ENCODE measurements at places on chromosomes 6 and 20. TPM values are rescaled to one million over a fixed set of nuclear protein-coding genes. Genes with fewer than 3 reads are reported as not detected.

DNA sequence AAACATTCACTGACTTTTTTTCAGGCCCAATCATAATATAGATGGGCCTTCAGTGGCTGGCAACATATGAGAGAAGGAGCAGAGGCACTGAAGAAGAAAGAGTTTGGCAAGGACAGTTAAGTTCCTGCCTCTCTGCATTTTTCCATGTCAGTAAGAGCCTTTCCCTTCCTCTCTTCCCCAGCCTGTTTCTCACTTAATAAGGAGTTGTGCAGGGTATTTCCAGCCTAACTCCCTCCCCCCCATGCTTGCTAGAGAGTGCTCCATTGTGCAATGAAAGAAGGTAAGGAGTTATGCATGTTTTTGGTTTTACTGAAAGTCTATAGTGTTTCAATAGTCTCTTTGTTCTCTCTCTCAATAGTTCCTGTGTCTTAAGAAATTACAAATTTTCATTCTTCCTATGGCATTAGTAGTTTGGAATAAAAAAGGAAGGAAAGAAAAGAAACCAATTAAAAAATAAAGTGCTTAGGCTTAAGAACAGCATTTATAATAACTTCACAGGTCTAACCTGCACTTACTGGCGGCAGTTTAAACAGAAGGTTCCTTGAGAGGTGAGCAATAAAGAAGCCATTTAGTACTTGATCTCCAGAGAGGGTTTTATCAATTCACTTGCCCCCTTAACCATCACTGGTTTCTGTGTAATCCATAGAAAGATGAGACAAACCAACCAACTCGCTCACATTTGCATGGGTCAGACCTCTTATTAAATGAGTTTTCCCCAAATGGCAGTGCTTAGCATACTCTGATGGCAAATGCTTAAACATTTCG, 251.1 kb downstream of the PTPRT start:
- no peaks in the 10 kb centered on the region for H3K36me3 ChIP-seq
- H3K4me3 ChIP-seq: no peak overlapping the region
- no peaks in the 10 kb centered on the region for H3K27me3 ChIP-seq
- no peak for DNase-seq
- no peak overlapping the region for H3K27ac ChIP-seq

- no peak overlapping the region for H3K27ac ChIP-seq
- no peak overlapping the region for H3K4me3 ChIP-seq
- no peaks in the 10 kb centered on the region for H3K36me3 ChIP-seq
- no peaks in the 10 kb centered on the region for H3K27me3 ChIP-seq
These were observed 17.9 kb upstream of the SNHG17 start for GRCh38 chr20:38452880-38453624.

DNA sequence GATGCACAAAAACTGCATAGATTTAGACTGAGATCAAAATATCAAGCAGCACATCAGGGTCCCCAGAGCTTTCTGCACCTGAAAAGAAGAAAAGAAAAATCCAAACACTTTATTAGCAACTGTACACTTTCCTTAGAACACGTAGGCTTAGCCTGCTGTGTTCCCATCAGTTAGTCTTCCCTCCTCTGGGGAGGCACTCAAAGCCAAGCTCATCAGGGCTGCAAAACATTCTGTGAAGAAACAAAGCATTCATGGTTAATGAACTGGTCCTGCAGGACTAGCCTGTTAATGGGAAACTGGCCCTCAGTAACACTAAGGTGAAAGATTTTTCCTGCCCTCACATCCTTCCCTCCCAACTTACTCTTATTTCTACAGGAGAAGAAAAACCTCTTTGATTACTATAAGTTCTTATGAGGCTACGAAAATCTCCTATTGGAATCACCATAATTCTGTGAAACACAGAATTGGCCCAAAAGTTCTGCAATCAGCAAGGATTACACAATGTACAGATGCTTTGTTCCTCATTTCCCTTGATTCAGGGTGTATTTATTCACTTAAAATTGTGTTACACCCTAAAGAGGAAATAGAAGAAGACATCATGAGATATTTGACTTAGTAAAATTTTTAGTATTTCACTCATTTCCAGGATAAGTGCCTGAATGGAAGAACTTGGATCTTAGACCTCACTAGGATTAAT, 901.0 kb upstream of the MAP3K7 start:
- H3K36me3 ChIP-seq: no peaks in the 10 kb centered on the region
- H3K4me3 ChIP-seq: no peak overlapping the region
- DNase-seq: peak; percentile 3
- H3K27ac ChIP-seq: no peak overlapping the region
- no peaks in the 10 kb centered on the region for H3K4me1 ChIP-seq

PRSS35 gene
- 2.1 TPM for total RNA-seq

Data from GM23338 (cell line).